Esophagus mucosa (tissue), 1 donor: ENCODE measurements at places on chromosomes 4 and X. TPM values are rescaled to one million over a fixed set of nuclear protein-coding genes. Genes with fewer than 3 reads are reported as not detected.

The TIGD4 gene
- 0.08 TPM for total RNA-seq

The ESX1 gene
- total RNA-seq: not detected

DNA sequence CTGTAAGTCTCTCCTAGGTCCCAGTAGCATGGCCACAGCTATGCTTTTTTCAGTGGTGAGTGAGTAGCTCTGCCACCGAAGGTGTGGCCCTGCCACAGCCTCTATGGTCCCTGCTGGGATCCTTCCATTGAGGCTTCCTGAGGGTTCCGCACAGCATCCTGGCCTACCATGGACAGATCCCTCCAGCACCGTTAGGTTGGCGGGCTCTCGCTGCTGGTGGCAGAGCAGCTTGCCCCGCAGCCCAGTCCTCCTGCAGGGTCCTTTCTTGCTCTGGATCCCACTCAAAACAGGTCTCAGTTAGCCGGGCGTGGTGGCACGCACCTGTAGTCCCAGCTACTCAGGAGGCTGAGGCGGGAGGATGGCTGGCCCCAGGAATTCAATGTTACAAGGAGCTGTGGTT, 2.4 kb upstream of the PDZD4 start:
- ATAC-seq: no peak

- peak; percentile 24 for ATAC-seq
Measured at GRCh38 chr4:52659722-52660261, 691 bp upstream of the USP46 start.
